ENCODE measurements at places on chromosomes 6 and 20.

GRCh38 chr20:63854069-63854765 lies 7.1 kb upstream of the ABHD16B start:
- DNase-seq = no peak

GRCh38 chr6:51007237-51007636 lies 188.6 kb downstream of the TFAP2B start:
- no peak for DNase-seq

GRCh38 chr20:9136114-9136513 lies 67.2 kb downstream of the PLCB4 start:
- no peak for DNase-seq

DNA sequence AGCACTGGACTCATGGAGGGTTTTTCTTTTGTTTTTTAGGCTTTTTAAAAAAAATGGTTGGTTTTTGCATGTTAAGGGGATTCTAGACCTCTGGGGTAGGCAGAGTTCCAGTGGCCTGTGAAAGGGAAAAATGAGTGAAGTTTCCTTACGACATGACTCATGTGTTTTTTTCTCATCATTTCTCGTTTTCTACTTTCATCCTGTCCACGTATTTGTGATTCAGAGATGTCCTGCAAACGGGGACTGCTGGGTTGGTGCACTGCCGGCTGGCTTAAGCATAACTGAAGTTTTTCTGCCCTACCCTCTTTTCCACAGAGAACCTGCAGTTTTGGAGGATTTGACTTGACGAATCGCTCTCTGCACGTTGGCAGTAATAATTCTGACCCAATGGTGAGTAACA lies 182.3 kb downstream of the SASH1 start:
- no peak for DNase-seq

GRCh38 chr6:88566746-88567534 lies 396.5 kb downstream of the RNGTT start:
- DNase-seq = no peak

GRCh38 chr20:1823450-1823844 lies 71.8 kb upstream of the SIRPA start:
- DNase-seq = no peak

DNA sequence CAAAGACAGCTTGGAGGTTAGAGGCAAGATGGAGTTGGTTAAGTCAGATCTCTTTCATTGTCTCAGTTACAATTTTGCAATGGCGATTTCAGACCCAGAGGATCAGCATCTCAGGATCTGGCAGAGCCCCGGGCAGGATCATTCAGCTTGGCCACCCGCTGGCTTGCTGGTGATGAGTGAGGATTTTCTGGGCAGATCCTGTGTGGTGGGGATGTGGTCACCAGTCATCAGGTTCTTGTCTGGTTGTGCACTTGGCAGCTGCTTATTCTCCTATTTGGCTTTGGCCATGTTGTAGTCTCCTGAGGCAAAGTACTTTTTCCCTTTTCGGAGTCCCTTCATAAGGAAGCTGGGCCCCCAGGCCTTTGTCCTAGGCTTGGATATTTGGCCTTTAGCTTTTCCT lies 953.9 kb downstream of the KIF16B start:
- no peak for DNase-seq

- DNase-seq = peak; percentile 2
These were observed 32.0 kb downstream of the ZC2HC1B start for GRCh38 chr6:143896126-143896860.

- DNase-seq = no peak
These were observed 222.0 kb downstream of the ATXN1 start for GRCh38 chr6:16539086-16539931.

Measured in NCI-H1105 (cell line).